NCI-H748 treated with DMSO at 0.1 percent for 48 hours (cell line): ENCODE measurements at places on chromosomes 5 and 9.

DNA sequence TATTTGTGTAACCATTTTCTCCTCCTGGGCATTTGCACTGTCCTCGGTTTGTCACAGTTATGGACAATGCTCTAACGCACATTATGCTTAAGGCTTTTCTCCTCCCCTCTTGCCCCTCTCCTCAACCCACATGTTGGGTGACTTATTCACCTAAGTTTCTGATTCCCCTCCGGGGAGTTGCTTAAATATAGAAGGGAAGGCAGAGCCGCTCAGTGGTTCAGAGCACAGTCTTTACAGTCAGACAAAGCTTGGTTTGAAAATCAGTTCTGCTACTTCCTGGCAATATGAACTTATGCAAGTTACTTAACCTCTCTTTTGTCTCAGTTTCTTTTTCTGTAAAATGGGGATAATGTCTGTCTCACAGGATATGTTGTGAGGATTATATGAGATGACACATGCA lies 41.2 kb upstream of the SPRY4 start:
- no peak for DNase-seq

GRCh38 chr5:140420226-140420570 lies 18.6 kb downstream of the ANKHD1 start:
- DNase-seq: no peak

DNA sequence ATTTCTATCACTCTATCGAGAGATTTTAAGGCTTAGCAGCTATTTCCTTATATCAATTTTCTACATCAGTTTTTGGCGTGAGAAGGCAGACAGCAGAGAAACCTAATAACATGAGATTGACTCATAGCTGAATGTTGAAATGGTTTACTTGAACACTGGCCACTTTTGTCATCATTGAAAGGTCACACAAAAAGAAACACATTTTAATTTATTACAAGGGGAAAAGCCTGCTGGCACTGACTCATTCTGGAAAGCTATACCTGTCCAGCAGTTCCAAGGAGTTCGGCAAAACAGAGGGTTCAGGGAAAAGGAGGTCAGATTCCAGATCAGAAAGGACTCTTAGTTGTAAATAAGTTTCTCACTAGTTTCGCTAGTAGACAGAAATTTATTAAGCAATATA lies 566.4 kb downstream of the DNAH5 start:
- DNase-seq: no peak

GRCh38 chr9:26321935-26322334 lies 570.7 kb downstream of the CAAP1 start:
- DNase-seq: no peak

DNA sequence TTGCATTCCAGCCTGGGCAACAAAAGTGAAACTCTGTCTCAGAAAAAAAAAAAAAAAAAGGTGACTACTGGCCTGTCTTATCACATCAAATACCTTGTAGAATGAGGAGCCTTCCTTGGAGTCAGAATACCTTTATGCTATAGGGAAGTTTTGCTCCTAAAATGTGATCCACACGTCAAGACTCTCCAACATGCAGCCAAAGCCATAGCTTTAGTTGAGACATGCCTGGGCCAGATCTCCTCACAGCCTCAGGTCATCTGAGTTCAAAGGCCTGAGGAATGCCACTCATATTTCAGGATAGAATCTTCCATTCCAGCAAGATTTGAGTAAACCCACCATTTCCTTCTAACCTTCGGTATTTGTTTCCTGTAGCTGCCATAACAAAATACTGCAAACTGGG lies 13.7 kb upstream of the SOWAHA start:
- no peak for DNase-seq

- no peak for DNase-seq
Observed at GRCh38 chr5:148794275-148794674, 32.1 kb upstream of the ADRB2 start.

GRCh38 chr9:94057918-94058317 lies 26.3 kb upstream of the PTPDC1 start:
- no peak for DNase-seq

DNA sequence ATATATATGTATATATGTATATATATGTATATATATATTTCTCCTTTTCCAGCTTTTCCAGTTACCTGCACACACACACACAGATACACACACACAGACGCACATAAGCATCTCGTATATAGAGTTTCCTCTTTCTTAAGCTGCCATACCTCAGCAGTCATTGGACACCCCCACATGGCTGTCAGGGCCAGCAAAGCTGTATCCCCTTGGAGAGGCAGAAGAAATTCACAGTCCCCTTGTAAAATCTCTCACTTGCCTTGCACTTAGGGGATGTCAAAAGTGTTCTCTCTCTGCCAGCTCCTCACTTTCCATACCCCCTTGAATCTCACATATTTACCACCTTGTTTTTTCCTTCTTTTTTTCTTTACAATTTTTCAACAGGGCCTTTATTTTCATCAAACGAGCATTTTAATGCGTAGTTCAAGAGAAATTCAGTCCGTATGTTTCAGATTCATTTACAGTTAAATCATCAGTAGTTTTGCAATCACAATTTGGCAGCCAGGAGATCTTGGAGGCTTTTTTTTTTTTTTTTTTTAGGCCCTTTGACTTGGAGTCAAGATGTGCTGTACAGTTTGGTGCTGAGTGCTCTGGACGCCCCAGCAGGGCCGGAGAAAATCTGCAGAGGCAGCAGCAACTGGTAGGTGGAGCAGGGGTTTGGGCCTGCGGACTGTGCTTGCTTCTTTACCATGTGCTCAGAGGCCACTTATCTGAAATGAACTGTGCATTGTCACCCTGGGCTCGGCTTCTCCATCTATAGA lies 244.9 kb upstream of the KLF4 start:
- no peak for DNase-seq

- DNase-seq: peak; percentile 98
Observed at GRCh38 chr5:124649491-124650146, 96.8 kb downstream of the ZNF608 start.

- no peak for DNase-seq
Observed at GRCh38 chr9:38234479-38235170, 157.9 kb upstream of the ALDH1B1 start.

- no peak for DNase-seq
Observed at GRCh38 chr9:114230068-114230467, 74.7 kb downstream of the COL27A1 start.

GRCh38 chr9:124046189-124046588 lies 34.6 kb downstream of the LHX2 start:
- DNase-seq: no peak

DNA sequence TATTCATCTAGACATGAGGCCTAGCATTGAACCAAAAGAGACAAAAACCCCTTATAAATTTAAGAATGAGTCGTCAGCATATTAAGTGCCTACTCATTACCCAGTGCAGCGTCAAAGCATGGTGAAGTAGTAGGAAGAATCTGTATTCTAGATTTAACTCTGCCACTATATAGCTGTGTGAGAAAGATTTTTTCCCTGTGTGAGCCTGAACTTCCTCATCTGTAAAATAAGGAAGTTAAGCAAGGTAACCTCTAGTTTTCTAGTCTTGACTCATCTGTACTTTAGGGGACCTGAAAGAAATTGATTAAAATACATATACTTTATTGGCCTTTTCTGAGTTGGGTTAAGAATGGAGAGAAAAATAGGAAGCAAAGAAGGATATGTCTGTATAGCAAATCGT lies 82.1 kb upstream of the RUSC2 start:
- DNase-seq: no peak

- DNase-seq: no peak
Observed at GRCh38 chr9:6829027-6829426, 71.3 kb downstream of the KDM4C start.

GRCh38 chr5:174183701-174184100 lies 138.2 kb downstream of the NSG2 start:
- no peak for DNase-seq

DNA sequence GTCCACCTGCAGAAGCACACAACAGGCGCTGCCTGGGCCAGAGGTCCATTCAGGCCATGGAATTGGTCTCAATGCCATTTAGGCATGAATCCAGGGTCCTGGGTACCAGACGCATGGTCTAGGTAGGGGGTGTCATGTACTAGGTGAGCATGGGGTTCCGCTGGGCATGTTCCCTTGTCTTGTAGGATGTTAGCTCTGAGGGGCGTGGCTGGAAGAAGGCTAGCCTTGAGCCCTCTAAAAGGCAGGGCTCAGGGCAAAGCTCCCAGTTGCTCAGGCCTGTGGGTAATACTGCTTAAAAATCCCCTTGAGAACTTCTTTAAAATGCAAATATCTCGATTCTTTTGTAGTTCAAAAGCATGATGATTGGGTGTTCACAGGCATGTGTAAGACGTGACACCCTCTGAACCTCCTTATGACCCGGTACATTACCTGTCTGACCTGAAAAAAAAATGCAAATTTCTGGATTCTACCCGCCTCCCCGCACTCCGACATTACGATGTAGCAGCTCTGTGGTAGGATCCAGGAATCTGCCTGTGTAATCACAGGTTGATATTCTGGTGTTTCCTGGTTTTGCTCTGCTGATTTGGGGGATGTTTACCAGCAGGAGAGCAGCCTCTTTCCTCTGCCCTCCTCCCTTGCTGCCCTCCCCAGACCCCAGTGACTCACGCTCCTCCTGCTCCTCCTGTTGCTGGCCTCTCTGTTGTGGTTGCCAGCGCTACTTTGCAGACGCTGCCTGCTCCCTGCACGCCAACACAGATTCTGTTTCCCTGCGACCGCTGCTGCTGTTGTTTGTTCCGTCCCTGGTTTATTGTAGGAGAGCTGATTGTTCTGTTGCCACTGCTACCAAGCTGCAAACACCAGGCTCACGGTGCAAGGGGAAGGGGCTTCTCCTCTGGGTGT lies 5.7 kb downstream of the TMC1 start:
- DNase-seq: no peak

DNA sequence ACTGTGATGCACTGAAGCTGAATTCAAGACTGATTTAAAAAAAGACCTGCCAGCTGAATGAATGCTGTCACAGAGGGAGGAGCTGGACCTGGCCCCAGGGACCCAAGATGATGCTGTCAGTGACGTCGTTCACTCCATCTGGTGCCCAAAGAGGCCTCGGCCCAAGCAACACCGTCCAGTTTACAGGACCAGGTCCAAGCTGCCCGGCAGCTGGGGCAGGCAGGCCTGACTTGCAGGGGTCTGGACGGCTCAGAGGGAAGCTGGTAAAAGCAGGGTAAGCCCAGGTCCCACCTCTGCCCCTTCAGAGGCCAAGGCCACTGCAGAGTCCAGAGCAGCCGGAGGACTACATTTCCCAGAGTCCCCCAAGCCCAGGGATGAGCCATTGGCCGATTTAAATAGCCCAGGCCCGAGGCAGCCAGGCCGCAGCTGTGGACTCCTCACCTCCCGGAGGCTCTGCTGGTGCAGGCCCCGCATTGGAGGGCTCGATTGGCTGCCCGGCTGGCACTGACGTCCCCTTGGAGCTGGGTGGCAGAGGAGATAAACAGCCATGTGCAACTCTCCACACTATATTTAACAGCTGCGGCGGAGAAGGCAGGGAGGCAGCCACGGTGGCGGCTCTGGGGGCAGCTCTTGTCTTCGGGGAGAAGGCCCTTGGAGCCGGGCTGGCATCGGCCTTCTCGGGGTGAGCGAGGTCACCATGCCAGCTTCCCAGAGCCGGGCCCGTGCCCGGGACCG lies at the start of gene PLPP7:
PLPP7 (plus strand) TSS at position 423 of the 735 bp plus-strand sequence; CDS start at position 698, 275 bp downstream.
- DNase-seq: no peak

DNA sequence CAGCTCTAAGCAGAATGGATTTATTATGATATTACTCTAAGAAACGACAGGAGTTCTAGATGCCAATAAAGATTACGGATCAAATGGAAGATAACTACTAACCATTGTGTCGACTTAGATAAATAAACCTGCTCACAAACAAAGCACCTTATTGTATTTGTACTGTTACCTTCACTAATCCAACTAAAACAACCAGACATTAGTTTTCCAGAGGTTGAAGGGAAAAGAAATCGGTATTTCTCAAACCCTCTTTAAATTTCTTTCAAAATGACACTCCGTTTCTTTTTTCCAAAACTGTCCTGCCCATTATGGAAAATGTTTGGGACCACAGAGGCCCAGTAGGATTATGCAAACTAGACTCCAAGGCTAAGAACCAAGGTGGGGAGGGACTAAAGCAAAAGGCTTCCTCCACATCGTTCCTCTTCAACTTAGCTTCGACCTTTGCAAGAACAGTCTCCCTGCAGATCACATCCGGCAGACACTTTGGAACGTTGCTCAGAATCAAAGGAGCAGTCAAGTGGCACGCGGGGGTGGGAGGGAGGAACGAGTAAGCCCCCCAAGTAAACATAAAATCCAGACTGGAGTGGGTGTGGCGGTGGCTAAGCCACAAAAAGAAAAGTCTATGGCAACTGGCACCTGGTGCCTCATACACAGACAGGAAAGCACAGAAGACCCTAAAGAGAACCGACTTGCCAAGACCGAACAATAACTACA lies 2.7 kb downstream of the MLLT3 start:
- peak; percentile 70 for DNase-seq

DNA sequence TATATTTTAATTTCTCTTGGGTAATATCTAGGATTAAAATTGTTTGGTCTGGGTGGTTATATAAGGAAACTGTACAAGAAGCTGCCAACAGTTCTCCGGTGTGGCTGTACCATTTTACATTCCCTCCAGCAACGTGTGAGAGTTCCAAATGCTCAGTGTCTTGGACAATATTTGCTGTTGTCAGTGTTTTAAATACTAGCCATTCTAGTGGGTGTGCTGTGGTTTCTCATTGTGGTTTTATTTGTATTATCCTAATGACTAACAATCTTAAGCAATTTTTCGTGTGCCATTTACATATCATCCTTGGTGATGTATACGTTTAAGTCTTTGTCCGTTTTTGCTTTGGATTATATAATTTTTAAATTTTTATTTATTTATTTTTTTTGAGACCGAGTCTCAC lies 34.0 kb downstream of the TNFSF15 start:
- no peak for DNase-seq

DNA sequence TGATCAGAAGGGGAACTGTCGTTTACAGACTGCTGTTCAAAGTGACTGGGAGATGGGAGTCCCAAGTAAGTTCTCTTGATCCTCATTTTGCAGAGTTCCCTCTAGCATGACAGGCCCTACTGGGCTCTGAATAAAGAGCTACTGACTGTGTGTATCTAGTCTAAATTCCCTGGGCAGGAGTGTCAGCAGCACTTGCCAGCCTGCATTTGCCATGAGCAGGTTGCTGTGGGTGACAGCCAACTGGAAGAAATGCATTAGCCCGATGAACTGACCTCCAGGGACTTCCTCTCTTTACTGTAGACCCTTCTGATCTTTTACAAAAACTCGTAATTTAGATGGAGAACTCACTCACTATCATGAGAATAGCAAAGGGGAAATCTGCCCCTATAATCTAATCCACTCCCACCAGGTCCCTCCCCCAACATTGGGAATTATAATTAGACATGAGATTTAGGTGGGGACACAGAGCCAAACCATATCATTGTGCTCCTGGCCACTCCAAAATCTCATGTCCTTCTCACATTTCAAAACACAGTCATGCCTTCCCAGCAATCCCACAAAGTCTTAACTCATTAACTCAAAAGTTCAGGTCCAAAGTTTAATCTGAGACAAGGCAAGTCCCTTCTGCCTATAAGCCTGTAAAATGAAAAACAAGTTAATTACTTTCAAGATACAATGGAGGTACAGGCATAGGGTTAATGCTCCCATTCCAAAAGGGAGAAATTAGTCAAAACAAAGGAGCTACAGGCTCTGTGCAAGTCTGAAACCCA lies 78.9 kb upstream of the CXCL14 start:
- DNase-seq: no peak

- peak; percentile 24 for DNase-seq
Observed at GRCh38 chr5:116527582-116527981, 47.0 kb downstream of the SEMA6A start.

GRCh38 chr9:124477648-124478285 lies 27.5 kb downstream of the ADGRD2 start:
- no peak for DNase-seq
